Pericardium fibroblast (primary cell): ENCODE measurements at places on chromosomes 1 and 21. TPM values are rescaled to one million over a fixed set of nuclear protein-coding genes. Genes with fewer than 3 reads are reported as not detected.

The PPT1 gene
- 29.7 and 32.1 TPM in 2 replicates for total RNA-seq

The EFNA3 gene
- 2.3 and 4.9 TPM in 2 replicates for total RNA-seq

The TMEM52 gene
- 1.3 TPM in 1 of 2 replicates, not detected in the other for total RNA-seq

The ALPL gene
- total RNA-seq, result 4.0 and 11.2 TPM in 2 replicates

The PLA2G2D gene
- not detected in 2 replicates for total RNA-seq

The DISP3 gene
- total RNA-seq, result under 0.01 TPM in 1 of 2 replicates, not detected in the other

The SYT2 gene
- not detected in 2 replicates for total RNA-seq

The ADAR gene
- 49.8 and 70.6 TPM in 2 replicates for total RNA-seq

The CCDC27 gene
- total RNA-seq, result not detected in 2 replicates

The MTF2 gene
- total RNA-seq, result 5.2 and 10.3 TPM in 2 replicates

The ITLN2 gene
- total RNA-seq, result 0.47 TPM in 1 of 2 replicates, not detected in the other

The RAB25 gene
- not detected in 2 replicates for total RNA-seq

The USP25 gene
- total RNA-seq, result 25.8 and 32.9 TPM in 2 replicates

The TMEM240 gene
- total RNA-seq, result 4.1 and 6.1 TPM in 2 replicates

The TMOD4 gene
- total RNA-seq, result not detected in 2 replicates

The PTAFR gene
- total RNA-seq, result 0.17 and 0.23 TPM in 2 replicates

The PLCH2 gene
- total RNA-seq, result under 0.01 TPM in 1 of 2 replicates, not detected in the other

The NBPF10 gene
- 1.3 and 2.0 TPM in 2 replicates for total RNA-seq

The C1orf185 gene
- total RNA-seq, result not detected in 2 replicates

The CNKSR1 gene
- total RNA-seq, result 0.17 and 1.8 TPM in 2 replicates

The FMO2 gene
- 3.0 and 26.7 TPM in 2 replicates for total RNA-seq

The GPR37L1 gene
- total RNA-seq, result not detected in 2 replicates

The MEX3A gene
- total RNA-seq, result 1.1 and 5.0 TPM in 2 replicates

The COL16A1 gene
- 110 and 170 TPM in 2 replicates for total RNA-seq

The F13B gene
- not detected in 2 replicates for total RNA-seq

The SHCBP1L gene
- not detected in 2 replicates for total RNA-seq

The RBM11 gene
- 0.77 TPM in 1 of 2 replicates, not detected in the other for total RNA-seq

The C1orf53 gene
- 14.1 and 35.1 TPM in 2 replicates for total RNA-seq

The WNT2B gene
- total RNA-seq, result 1.6 and 2.1 TPM in 2 replicates

The BTBD19 gene
- total RNA-seq, result 2.5 and 9.5 TPM in 2 replicates

The CCDC17 gene
- total RNA-seq, result 0.51 and 1.2 TPM in 2 replicates

The VASH2 gene
- 0.47 and 5.0 TPM in 2 replicates for total RNA-seq

The WDR64 gene
- not detected in 2 replicates for total RNA-seq

The NBPF3 gene
- total RNA-seq, result 9.8 and 13.9 TPM in 2 replicates
